ENCODE measurements at places on chromosomes 7 and 10.
A peak's percentile ranks its signal among the peaks of the same experiment; 100 is the strongest.

DNA sequence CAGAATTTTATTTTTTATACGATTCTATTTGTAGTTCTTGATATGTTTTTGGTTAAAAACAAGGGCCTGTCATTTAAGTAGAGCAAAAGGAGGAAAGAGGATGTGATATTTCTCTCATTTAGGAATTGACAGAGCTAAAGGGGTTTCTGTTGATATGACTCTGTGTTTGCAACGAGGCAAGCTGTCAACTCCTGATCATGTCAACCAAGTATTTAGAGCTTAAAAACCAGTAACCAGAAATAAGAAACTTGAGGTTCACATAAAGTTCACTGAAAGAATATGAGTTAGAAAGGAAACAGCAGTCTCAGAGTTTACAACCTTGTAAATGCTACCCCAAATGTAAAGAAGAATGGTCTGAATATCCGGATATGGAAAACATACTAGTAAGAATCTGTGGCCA, 434.2 kb downstream of the PARD3 start:
- no peak for DNase-seq

DNA sequence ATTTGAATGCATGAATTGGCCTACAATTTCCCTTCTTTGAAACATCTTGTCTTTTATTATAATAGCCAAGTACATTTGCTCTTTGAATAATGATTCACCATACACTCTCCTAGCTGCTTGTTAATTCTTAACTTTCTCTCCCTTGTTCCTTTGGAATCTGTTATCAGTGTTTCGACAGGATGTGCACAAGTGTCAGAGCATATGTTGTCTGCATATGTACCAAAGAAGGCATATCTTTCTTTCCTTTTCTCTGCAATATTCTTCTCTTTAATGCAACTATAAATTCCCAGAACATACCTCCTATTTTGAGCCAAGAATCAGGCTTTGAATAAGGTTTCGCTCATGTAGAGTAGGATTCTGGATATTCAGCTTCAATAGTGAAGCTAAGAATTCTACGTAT, 848.3 kb upstream of the C7orf33 start:
- DNase-seq: no peak

DNA sequence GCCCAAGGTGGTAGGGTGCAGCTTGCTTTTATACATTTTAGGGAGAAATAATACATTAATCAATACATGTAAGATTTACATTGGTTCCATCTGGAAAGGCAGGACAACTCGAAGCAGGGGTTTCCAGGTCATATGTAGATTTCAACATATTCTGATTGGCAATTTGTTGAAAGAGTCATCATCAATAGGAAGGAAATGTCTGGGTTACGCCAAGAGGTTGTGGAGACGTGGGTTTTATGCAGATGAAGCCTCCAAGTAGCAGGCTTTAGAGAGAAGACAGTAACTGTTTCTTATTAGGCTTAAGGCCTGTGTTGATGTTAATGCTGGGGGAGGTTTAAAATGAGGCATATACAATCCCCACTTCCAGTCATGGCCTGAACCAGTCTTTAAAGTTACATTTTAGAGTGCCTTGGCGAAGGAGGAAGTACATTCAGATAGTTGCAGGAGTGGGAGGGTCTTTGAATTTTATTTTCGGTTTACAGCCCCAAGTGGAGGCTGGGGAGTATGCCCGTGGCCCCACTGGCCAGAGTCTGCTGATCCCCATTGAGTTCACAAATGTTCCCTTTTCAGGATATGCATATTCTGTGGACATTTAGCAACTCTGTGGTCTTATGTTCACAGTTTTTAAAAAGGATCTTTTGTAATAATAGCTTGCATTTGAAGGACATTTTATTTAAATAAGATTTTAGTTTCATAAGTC, 166.0 kb upstream of the GDF10 start:
- DNase-seq: no peak

DNA sequence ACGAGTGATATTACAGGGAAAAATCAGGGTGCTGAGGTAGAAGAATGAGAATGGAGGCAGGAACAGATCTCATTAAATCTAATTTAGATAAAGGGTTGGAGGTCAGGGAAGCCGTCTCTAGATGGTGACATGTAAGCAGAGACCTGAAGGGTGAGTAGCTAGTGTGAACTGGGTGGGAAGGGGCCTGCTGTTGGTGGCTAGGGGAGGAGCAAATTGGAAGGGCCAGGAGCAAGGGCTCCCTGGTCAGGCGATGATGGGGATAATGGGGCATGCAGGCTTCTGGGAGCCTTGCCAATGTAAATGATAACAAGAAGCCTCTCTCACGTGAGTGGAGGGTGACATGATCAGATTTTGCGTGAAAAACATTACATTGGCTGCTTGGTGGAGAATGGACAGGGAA, 76.3 kb downstream of the WDFY4 start:
- no peak for DNase-seq

DNA sequence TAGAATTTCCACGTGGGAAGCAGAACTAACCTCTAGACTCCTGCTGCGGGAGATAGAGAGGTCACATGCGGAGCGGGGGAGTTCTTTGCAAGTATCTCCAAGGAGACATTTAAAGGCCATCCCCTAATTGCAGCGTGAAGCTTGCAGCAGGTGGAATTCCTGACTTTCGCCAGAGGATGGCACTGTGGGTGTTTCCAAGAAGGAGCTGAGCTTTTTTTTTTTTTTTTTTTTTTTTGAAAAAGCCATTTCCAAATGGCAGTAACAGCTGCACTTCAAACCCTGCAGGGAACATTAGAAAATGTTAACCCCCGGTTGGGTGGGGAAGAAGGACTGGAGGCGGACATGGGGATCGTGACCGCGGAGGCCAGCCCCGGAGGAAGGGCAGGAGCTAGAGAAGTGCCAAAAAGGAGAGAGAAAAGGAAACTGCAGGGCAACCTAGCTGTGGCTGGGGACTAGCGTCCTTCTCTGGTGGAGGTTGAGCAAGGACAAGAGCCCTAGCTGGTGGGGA, 487.7 kb downstream of the TYW1 start:
- peak; percentile 59 for DNase-seq

GRCh38 chr10:88522715-88523114, 60.4 kb downstream of the RNLS start:
- no peak for DNase-seq

- no peak for DNase-seq
Observed at GRCh38 chr10:71124921-71125748, 87.2 kb upstream of the UNC5B start.

GRCh38 chr7:153524070-153524601, 528.1 kb upstream of the DPP6 start:
- DNase-seq: no peak

DNA sequence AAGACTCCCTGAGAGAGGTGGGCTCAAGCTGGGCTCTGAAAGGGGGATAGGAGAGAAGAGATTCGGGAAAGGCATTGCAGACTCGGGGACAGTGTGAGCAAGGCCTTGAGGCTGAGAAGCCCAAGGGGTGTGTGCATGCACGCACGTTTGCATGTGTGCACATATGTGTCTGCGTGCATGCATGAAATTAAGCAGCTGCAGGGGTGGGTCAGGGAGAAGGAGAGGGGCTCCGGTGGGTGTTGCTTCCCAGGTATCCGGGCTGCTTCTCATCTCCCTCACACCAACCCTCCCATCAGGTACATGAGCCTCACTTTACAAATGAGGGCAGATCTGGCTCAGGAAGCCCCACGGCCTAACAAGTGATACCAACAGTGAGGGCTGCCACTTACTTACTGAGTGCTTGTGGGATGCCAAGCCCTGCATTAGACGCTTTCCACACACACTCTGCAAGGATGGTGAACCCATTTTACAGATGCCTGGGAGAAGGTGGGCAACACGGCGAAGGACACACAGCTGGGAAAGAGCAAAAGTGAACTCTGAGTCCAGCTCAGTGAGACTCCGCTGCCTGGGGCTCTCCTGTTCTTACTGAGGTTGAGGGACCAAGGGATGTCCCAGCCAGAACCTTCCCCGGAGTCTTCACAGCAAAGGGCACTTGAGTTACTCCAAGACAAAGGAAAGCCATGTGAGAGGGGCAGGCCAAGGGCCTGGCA, 26.4 kb downstream of the ZCCHC24 start:
- no peak for DNase-seq

DNA sequence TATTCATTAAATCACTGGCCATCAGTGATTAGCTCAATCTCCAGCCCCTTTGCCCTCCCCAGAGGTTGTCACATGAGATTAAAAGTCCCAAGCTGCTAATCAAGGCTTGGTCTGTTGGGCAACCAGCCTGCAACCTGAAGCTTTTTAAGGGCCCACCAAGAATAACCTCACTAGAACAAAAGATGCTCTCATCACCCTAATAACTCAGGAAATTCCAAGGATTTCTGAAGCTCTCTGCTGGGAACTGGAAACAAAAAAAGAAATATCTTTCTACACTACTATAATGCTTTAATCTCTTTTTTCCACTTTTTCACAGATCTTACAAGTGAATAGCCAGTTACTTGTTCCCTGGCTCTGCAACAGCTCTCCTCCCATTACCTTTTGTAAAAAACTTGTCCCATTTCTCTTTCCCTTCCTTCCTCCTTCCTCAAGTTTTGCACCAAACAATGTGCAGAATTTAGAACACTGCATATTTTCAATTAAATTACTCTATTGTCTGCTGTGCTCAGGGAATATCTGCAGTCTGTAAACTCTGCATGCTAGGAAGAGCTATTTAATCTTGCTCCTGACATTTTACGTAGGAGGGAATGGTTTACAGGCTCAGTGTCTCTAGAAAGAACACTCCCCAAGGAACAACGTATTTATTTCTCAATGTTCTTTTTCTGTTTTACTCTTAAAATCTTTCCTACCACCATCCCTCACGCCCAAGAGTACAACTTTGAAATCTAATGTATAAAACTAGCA, 169.1 kb downstream of the IMMP2L start:
- DNase-seq: no peak

GRCh38 chr10:50400694-50401093, 149.4 kb upstream of the ASAH2 start:
- DNase-seq: no peak

- DNase-seq: no peak
Observed at GRCh38 chr10:131949041-131949862, 32.5 kb downstream of the BNIP3 start.

GRCh38 chr10:118798231-118798662, 43.5 kb upstream of the CACUL1 start:
- DNase-seq: no peak

DNA sequence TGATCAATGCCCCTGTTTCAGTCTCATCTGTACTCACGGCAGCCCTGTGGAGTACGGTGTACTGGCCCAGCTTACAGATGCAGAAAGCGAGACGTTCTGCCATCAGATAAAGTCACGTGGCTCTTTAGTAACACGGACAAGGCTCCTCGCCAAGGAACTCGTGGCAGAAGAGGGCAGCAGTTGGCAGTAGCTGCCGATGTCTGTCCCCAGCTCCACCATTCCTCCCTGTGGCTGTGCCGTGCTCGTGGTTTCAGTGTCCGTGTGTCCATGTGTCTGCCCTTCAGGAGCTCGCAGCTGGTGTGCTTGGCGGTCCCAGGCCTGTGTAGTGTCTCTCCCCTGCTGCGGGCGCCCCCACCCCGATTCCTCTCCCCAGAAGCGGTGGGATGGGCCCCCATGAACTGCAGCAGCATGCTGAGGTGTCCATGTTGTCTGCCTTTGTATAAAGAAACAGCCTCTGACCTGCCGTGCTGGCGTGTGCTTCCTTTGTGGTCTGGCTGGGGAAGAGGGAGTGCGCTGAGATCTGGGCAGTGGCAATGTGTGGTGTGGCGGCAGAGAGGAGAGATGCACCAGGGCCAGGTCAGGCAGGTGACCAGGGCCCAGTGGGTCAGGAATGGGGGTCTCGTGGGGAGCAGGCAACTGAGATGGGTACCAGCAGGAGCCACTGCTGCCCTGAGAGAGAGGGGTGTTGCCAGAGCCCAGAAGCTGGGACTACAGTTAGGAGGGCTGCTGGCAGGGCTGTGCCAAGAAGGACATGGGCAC, 9.8 kb downstream of the RHBDD2 start:
- DNase-seq: no peak

GRCh38 chr7:150358988-150359621, 9.5 kb upstream of the REPIN1 start:
- DNase-seq: no peak

DNA sequence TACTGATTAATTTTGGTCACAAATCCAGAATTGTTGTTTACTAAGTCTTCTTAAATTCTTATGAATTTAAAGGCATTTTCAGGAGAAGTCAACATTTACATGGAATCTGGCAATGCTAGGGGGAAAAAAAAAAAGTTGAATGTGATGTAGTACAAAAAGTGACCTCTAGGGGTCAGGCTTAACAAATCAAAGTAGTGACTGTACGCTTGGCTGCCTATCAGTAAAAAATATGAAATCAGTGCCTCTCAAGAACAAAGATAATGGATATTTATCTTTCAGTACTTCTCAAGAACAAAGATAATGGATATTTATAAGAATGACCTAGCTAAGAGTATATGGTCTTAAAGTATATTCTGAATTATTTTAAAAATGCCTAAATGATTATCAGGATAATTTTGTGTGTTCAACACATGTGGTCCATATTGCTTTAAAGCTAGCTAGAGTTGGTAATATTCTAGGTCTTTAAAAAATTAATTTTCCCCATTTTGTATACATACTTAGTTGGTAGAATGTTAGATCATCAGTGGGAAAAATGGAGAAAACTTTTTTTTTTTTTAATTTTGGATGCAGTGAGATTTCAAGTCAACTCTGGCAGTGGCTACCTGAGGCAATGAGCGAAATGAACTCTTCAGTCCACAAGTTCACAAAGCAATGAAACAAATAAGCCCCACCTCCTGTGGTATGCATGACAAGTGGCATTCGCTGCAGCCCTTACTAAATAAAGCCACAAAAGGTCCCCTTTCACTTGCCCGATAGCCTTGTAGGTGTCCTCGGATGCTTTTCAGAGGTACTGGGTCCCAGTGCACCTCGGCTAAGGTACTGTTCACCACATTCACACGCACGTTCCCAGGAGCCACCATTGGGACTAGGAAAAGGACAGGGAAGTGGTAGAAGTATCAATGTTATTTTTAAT, 51.2 kb upstream of the LAMB4 start:
- peak; percentile 15 for DNase-seq

- no peak for DNase-seq
Observed at GRCh38 chr7:107479303-107479702, 9.4 kb downstream of the GPR22 start.

DNA sequence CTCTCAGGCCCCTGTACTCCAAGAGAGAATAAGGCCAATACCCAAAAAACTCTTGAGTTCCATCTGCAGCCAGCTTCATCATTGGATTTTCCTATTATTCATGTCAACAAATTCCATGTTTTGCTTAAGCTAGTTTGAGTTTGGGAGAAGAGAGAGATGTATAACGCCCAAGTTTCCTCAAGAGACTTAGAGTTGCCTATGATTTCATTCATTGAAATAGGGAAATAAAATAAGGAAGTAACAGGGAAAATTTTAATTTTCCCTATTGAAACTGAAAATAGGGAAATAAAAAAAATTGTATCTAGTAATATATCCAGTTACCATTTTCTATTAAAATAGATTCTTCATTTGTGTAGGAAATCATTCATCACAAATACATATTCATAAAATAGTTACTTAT, 66.5 kb upstream of the SVIL start:
- no peak for DNase-seq

GRCh38 chr7:146004805-146005204, 111.8 kb upstream of the CNTNAP2 start:
- no peak for DNase-seq

GRCh38 chr7:93927585-93927984, 6.0 kb downstream of the GNG11 start:
- DNase-seq: no peak
